Activated CD4-positive, alpha-beta T cell treated with anti-CD3 and anti-CD28 coated beads for 4 hours (primary cell): ENCODE measurements at places on chromosomes 5 and 9.

- DNase-seq, result no peak
Measured at GRCh38 chr5:17114715-17115599, 102.5 kb upstream of the BASP1 start.

GRCh38 chr5:122880749-122881148, 35.3 kb downstream of the SNX24 start:
- no peak for DNase-seq

- no peak for DNase-seq
Measured at GRCh38 chr9:134421888-134422287, 95.6 kb downstream of the RXRA start.

- no peak for DNase-seq
Measured at GRCh38 chr5:36055984-36056383, 10.7 kb downstream of the UGT3A2 start.

GRCh38 chr5:1161108-1161832, 40.1 kb upstream of the SLC6A19 start:
- no peak for DNase-seq

- no peak for DNase-seq
Measured at GRCh38 chr5:41878173-41878572, 7.9 kb upstream of the OXCT1 start.

DNA sequence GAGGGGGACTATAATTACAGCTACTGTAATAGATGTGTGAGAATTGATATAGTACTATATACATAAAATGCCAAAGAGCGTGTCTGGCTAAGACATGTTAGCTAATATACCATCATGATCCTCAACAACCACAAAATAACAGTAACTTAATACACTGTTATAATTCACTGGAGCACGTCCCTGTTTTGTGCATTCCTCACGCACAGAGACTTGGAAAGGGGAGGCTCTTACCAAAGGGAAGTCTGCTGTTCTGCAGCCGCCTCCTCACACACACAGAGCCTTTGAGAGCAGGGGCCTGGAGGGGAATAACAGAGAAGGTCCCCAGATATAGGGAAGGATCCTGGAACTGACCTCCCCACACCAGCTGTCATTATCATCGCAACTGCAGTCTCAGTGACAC, 97.3 kb downstream of the ANKRD18A start:
- no peak for DNase-seq

DNA sequence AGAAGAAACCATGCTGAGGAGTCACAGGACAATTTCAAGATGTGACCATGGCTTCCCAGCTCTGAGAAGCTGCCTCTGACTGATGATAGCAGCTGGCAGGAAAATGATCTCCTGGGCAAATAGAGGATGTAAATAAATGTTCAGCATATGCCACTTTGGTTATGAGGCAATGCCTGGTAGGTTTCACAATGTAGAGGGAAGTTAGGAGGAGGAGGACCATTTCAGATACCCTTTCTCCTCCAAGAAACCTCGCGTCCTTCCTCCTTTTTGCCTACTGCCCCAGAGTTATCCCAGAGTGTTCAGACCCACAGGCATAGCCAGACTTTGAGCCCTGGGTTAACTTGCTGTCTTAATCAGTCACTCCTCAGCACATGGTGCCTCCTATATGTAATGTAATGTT, 541.6 kb upstream of the DAP start:
- DNase-seq, result no peak

- no peak for DNase-seq
Measured at GRCh38 chr5:41770799-41771198, 99.4 kb downstream of the OXCT1 start.

- DNase-seq, result no peak
Measured at GRCh38 chr5:169691471-169691870, 54.4 kb downstream of the DOCK2 start.

- DNase-seq, result peak; percentile 14
Measured at GRCh38 chr9:71685394-71685793, 82.9 kb downstream of the CEMIP2 start.

DNA sequence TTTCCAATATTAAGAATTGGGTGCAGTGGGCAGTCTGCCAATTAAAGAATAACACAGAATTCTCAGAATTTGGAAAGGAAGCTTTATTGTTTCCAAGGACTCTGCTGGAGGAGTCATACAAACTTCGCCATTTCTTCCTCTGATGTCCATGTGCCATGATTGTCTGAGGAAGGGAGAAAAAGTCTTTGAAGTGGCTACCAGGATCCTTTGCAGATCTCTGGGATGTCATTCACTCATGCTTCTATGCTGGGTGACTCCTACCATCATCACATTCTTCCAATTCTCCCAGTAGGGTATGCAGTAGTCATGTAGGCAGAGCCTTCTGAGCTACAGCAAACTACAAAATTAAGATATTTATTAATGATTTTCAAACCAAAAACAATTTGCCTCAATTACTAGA, 3.2 kb upstream of the SMAD5 start:
- DNase-seq, result no peak

DNA sequence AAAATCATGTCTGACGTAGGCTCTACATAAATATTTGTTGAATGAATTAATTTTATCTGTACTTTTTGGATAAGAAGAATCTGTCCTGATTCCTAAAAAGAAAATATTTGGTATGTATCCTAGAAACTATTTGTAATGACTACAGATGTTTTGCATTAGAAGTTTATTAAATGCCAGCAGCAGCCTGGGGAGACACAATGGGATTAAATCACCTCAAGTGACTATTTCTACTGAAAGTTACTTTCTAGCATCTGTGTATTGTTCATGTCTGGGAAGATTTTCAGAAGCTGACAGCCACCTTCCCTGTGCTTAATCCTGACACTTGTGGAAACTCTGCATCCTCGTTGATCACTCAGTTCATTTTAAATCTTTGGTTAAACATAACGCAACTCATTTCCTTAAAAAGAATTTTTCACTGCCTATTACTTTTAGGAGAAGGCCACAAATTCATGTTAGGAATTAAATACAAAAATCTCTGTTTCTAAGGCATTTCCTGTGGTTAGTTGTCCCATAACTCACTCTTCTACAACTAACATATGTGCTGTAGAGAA, 209.3 kb upstream of the PPP1R2B start:
- DNase-seq, result no peak

DNA sequence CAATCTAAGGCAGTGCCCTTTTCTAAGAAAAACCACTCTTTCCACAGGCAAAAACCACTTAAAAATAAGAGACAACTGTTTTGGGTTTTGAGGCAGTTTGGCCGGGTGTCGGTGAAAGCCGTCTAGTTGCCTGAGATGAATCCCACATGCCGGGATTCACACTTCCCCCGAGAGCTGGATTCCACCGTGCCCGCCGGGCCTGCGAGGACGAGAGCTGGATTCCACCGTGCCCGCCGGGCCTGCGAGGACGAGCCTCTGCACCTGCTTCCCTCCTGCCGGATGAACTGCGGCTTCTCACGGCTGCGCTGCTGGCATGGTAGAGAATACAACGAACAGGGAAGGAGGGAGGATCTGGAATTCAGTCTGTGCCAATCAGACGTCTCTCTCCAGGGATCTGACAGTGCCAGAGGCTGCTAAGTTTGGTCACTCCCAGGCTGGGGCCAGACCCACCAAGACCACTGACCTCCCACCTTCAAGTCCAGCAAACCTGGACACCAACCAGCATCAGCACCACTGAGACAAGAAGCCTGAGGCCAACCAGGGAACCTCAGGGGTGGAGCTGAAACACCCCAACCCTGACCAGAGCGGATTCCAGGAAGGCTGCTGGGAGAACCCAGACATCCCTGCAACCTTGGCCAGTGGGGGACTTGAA, 23.0 kb downstream of the VAV2 start:
- DNase-seq, result no peak

DNA sequence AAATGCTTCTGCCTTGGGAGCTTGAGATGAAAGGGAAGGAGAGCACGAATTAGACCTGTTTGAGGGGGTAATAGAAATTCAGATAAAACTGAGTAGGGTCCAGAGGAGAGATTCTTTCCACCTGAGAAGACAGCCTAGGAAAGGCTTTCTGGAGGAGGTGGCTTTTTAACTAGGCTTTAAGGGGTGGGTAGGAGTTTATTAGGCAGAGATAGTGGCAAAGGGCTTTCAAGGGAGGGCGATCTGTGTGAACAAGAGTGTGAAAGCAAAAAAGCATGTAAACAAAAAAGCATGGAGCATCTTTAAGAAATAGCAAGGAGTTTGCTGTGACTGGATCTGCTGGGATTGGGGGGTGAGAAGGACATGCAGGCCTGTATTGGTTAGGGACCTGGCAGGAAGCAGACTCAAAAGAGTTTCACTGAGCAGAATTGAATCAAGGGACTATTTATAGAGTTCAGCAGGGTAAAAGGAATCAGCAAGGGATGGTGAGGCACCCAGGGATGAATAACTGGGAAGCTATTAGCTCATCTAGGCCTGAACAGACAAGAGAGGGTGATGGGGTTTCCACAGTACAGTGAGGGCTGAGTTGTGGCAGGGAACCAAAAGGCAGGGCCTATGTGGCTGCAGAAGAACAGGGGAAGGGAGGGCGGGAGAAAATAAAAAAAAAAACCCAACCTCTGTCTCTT, 18.8 kb downstream of the SLC1A1 start:
- no peak for DNase-seq

- DNase-seq, result no peak
Measured at GRCh38 chr9:14135421-14135820, 178.5 kb downstream of the NFIB start.

DNA sequence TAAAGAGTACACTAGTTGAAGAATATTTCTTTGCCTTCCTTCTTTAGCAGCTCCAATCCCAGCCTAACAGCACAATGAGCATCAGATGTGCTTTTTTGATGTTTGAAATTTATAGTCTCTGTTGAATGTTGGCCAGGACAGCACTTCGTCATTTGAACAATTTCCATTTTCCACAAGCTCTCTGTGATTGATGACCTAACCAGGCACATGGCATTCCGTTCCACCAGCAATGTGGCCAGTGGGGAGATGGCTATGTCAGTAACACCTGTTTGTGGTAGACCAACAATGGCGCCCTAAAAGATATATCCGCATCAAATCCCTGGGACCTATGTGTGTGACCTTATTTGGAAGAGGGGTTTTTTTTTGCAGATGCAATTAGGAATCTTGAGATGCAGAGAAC, 66.8 kb downstream of the PALM2AKAP2 start:
- DNase-seq, result no peak
